GM23338 (cell line): ENCODE measurements at places on chromosomes 11 and 22. TPM values are rescaled to one million over a fixed set of nuclear protein-coding genes. Genes with fewer than 3 reads are reported as not detected.

The TSPAN32 gene
- polyA plus RNA-seq = not detected in 2 replicates

The CERK gene
- polyA plus RNA-seq = 11.9 and 12.7 TPM in 2 replicates

The OR5B2 gene
- polyA plus RNA-seq = not detected in 2 replicates

The SOX10 gene
- 1.1 and 1.3 TPM in 2 replicates for polyA plus RNA-seq

DNA sequence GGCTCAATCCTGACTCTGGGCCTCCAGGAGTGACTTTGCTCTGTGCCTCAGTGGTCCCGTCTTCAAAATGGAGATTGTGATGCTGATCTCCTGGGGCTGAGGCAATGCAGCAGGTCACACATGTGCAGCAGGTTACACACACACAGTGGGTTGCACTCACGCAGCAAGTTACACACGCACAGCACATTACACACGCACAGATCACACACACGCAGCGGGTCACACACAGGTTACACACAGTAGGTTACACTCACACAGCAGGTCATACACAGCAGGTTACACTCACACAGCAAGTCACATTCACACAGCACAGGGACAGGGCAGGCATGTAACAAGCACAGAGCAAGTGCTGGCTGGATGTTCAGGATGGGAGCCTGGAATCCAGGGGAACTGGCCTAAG, 11.3 kb downstream of the C11orf24 start:
- no peak for DNase-seq

DNA sequence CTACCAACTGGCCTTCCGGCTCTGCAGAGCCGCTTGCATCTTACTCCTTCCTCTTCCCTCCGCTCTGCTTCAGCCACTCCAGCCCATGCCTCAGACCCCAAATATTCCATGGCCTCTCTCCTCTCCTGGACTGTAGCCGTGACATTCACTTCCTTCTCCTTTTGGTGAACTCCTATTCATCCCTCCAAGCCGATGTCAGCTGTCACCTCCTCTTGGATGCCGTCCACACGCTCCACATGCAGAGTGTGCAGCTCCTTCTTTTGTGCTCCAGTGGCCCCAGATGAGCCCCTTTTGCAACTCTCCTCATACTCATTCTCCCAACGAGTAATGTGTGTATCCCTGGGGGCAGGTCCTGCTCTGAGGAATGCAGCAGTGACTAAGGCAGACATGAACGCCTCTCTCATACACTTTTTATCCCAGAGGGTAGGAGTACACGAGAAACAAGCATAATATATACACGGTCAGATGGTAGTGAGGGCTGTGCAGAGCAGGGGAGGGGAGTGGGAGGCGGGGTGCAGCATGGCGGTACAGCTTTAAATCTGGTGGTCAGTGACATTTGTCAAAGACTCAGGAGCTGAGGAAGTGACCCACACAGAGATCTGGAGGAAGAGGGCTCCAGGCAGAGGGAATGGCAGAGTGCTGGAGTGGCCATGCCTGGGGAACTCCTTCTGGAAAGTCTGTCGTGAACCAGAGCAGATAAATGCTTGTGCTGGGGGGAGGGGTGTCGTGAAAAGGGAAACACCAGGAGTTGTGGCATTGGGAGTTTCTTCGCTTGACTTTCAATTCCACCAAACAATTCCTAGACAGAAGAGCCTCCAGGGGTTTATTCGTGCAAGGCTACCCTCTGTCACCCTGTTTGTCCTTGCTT, 83.8 kb upstream of the ATXN10 start:
- DNase-seq = no peak

DNA sequence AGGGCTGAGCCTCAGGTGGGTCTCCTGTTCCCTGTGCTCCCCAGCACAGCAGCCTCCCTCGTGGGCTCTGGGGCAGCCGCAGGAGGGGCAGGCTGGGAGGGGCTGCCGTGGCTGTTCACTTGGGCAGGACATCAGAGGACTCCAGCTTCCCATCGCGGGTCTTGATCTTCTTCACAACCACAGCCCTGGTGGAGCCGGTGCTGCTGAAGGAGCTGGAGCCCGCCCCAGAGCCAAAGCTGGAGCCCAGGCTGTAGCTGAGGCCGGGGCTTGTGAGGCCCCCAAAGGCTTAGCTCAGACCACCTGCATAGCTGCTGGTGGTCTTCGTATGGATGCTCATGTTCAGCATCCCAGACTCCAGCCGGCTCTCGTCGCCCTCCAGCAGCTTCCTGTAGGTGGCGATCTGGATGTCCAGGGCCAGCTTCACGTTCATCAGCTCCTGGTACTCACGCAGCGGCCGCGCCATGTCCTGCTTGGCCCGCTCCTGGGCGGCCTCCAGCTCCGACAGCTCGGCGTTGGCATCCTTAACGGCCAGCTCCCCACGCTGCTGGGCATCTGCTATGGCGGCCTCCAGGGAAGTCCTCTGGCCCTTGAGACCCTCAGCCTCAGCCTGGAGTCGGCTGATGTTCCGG, 126.1 kb downstream of the NECTIN1 start:
- peak; percentile 60 for DNase-seq

GRCh38 chr11:19805827-19806226, 93.2 kb downstream of the NAV2 start:
- DNase-seq = no peak

- no peak for DNase-seq
Observed at GRCh38 chr11:115202074-115202473, 302.1 kb downstream of the CADM1 start.

GRCh38 chr11:45105233-45105983, 41.0 kb upstream of the PRDM11 start:
- DNase-seq = peak; percentile 93
